ENCODE measurements at places on chromosomes 1 and 21. TPM values are rescaled to one million over a fixed set of nuclear protein-coding genes. Genes with fewer than 3 reads are reported as not detected.

MAP3K21 gene
- under 0.01 TPM for total RNA-seq

AADACL4 gene
- not detected for total RNA-seq

TNFRSF18 gene
- total RNA-seq, result not detected

TRIM17 gene
- total RNA-seq, result under 0.01 TPM

ACP6 gene
- 6.9 TPM for total RNA-seq

SLAMF9 gene
- not detected for total RNA-seq

TBX15 gene
- total RNA-seq, result 38.0 TPM

LRRC38 gene
- not detected for total RNA-seq

CR1L gene
- total RNA-seq, result not detected

CADM3 gene
- total RNA-seq, result not detected

CFAP57 gene
- total RNA-seq, result not detected

PLA2G2D gene
- not detected for total RNA-seq

SLC41A1 gene
- total RNA-seq, result 29.3 TPM

KCNAB2 gene
- 5.8 TPM for total RNA-seq

FALEC gene
- 0.36 TPM for total RNA-seq

LIPI gene
- not detected for total RNA-seq

ZNF697 gene
- 8.8 TPM for total RNA-seq

LORICRIN gene
- not detected for total RNA-seq

SAMD13 gene
- under 0.01 TPM for total RNA-seq

C1orf87 gene
- total RNA-seq, result not detected
